NCI-H82 (cell line): ENCODE measurements at places on chromosomes 1 and 21.

DNA sequence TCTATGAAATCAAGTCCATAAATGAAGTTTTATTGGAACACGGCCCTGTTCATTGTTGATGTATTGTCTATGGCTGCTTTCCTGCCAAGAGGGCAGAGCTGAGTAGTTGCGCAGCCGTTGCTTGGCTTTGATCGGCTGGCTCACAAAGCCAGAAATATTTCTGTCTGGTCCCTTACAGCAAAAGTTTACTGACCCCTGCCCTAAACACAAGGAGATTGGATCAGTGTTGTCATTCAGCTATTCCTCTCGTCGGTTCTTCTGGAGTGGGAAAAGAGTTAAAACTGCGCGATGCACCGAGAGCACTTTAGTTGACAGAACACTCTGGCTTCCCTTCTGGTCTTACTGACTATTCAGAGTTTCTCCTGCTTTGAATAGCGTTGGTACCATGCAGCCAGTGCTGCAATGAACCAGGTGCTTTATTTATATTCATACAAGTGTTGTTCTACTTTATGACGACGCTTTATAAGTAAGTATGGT is 868 bp downstream of the ZBTB40 start:
- peak; percentile 69 for DNase-seq

DNA sequence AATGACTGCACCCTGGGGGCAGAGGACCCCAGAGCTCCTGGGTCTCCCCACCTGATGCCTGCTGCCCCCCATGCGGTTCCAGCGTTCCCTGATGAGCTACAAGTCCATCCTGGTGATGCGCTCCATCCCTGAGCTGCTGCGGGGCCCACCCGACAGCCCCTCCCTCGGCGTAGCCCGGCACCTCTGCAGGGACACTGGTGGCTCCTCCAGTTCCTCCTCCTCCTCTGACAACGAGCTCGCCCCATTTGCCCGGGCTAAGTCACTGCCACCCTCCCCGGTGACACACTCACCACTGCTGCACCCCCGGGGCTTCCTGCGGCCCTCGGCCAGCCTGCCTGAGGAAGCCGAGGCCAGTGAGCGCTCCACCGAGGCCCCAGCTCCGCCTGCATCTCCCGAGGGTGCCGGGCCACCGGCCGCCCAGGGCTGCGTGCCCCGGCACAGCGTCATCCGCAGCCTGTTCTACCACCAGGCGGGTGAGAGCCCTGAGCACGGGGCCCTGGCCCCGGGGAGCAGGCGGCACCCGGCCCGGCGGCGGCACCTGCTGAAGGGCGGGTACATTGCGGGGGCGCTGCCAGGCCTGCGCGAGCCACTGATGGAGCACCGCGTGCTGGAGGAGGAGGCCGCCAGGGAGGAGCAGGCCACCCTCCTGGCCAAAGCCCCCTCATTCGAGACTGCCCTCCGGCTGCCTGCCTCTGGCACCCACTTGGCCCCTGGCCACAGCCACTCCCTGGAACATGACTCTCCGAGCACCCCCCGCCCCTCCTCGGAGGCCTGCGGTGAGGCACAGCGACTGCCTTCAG is 35.5 kb downstream of the TRIM11 start:
- no peak for DNase-seq

DNA sequence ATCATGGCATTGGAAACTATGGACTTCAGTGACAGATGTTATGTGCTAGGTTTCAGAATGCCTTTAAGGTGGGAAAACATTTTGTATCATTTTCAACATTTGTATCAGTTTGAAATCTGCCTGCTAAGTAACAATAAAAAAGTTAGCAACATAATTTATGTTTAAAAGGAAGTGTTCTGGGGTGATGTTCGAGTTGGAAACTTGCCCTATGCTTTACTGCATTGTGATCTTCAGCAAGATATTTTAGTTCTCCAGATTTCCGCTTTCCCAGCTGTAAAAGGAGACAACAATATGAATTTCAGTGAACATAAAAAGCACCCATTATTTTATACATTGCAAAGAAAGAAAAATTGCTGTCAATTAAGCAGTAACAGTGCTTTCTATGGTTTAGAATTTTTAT is 187.4 kb downstream of the DISC1 start:
- DNase-seq, result no peak

DNA sequence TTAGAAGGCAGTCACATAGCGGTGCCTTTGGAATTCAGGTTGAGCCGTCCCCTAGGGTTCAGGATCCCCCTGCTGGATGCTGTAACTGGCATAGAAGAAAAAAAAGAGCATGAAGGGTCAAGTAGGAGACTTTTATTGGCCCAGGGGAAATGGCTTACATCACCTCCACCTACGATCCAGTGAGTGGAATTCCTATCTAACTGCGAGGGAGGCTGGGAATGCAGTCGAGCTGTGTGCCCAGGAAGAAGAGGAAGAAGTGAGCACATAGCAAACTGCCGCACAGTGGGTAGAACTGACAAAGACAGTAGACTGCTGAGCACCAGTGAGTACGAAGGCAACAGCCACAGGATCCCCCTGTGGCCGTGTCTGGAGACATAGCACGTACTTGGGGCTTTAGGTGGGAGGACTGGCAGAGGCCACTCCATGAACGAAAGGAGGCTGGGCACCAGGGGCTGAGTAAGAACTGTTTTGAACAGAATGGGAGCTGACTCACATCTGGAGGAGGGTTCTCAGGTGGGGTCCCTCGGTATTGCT is 79.2 kb downstream of the RNF220 start:
- no peak for DNase-seq

DNA sequence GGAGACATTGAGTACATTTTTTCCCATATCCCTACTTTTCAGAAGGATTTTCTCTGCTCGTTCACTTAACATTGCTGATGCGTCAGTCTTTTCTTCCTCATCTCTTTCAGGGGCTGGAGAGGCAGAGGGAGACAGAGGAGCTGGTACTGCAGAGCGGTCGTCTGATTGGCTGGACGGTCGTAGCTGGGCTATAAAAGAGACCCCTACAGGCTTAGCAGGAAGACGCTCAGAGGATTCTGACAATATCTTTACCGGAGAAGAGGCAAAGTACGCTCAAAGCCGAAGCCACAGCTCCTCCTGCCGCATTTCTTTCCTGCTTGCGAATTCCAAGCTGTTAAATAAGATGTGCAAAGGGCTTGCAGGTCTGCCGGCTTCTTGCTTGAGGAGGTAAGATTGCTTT is at the start of gene RGS4:
RGS4 (plus strand) TSS at position 220 of the 400 bp plus-strand sequence; CDS start at position 344, 124 bp downstream.
- peak; percentile 97 for DNase-seq

DNA sequence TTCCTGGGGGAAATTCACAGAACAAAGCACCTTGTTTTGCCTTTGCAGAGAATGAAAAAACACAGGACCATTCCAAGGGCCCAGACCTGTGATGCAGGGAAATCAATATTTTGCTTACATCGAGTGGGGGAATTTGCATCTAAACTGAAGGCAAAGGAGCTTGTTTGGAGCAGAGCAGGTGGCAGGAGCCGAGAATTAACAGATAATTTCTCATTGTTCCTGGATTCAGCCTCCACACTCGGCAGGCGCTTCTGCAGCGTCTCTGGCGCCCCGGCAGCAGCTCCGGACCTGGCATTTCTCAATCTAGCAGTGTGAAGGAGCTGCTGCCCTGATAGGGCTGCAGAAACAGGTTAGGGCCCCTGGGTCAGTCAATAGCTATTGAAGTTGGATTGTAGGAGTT is 2.0 kb upstream of the SYT6 start:
- no peak for DNase-seq

DNA sequence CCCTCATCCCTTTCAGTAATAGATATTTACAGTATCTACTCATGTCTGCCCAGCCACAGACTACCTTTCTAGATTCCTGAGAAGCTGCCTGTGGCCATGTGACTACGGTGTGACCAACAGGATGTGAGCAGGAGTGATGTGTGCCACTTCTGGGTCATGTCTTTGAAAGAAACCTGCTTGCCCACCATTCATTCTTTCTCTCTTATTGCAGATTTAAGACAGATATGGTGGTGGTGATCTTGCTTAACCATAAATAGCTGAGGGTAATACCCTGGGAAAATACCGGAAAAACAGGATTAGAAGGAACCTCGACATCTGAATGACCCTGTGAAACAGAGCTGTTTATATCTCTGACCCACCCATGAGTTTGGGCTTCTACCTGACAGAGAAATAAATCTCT is 41.6 kb upstream of the GUCA2A start:
- no peak for DNase-seq

GRCh38 chr1:151479462-151479861 is 20.2 kb upstream of the POGZ start:
- no peak for DNase-seq

- DNase-seq, result peak; percentile 63
Observed at GRCh38 chr1:1881727-1882126, 9.2 kb downstream of the GNB1 start.

DNA sequence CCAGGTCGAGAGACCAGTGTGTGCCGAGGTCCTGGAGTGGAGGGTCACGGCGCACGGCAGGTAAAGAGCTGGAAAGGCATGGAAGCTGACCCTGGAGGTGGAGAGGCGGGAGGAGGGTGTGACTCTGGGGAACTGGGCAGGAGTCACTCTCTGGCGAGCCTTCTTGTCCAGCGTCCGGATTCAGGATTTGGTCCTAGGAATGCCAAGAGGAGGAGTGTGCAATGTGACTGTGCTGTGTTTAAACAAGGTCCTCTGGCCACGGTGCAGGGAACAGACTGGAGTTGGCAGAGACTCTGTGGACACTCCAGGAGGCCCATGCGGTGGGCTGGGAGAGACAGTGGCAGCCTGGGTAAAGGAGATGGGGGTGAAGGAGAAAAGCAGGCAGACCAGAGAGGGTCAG is 64.2 kb upstream of the CASZ1 start:
- DNase-seq, result no peak

- DNase-seq, result no peak
Observed at GRCh38 chr1:2355373-2356261, 35.7 kb downstream of the MORN1 start.

GRCh38 chr1:19433719-19433998 is 51.7 kb downstream of the CAPZB start:
- DNase-seq, result no peak

GRCh38 chr21:18772897-18773296 is 369.3 kb upstream of the TMPRSS15 start:
- no peak for DNase-seq

DNA sequence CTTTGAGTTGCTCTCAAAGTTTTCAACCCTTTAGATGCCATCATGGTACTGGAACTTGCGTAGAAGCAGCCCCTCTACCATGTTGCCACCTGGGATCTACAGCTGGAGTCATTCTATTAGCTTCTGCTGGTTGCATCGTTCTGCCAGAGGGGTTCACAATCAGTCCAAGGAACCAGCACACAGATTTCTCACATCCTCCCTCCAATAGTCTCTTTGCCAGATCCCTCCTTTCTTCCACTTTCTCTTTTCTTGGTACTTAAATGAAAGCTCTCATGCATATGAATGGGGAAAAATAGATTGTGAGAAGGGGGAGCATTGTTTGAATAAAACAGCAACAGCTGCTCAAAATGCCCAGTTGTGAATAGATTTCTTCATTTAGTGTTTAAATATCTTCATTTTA is 4.2 kb upstream of the C8A start:
- no peak for DNase-seq

DNA sequence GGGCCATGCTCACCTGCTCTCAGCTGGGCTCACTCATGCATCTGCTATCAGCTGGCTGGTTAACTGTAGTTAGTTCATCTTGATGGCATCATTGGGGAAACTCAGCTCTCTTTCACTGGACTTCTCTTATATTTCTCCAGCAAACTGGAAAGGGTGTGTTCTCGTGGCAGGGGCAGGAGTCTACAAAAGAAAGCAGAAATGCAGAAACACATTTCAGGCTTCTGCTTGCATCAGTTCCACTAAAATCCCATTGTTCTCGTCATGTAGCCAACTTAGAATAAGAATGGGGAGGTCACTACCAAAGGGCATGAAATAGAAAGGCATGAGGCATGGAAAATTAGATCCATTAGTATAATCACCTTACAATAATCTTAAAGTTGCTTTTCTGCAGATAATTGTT is 207.3 kb downstream of the NRIP1 start:
- no peak for DNase-seq

- DNase-seq, result peak; percentile 99
Observed at GRCh38 chr1:206634365-206635079, 814 bp upstream of the DYRK3 start.

GRCh38 chr21:35028451-35028978 is 20.6 kb downstream of the RUNX1 start:
- no peak for DNase-seq

- peak; percentile 59 for DNase-seq
Observed at GRCh38 chr1:204074274-204075138, 1.6 kb downstream of the SOX13 start.

DNA sequence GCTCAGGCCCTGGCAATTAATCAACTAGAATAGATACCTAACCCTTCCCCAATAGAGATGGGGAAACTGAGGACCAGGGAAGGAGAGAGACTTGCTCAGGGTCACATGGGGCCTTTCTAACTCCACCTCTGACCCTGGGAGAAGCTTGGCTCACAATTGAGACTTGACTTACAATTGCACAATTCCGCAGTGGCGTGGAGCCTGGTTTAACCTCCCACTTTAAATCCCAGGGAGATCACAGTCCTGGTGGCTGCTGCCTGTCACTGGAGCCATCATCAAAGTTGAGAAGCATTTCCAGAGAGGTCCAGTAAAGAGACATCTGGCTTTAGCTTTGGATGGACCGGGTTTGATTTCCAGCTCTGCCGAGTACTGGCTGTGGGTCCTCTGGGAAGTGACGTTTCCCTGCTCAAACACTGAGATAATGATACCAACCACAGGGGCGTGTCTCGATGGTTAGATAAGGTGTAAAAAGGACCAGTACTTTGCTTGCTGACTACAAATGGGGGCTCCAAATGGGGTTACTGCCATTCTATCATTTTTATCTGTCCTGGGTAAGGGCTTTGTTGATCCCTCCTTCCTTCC is 39.3 kb downstream of the TRIM62 start:
- no peak for DNase-seq

- peak; percentile 98 for DNase-seq
Observed at GRCh38 chr1:165444897-165445370, at the start of gene RXRG. RXRG (minus strand) TSS chr1:165445126; CDS start chr1:165444893, 233 bp downstream.

- peak; percentile 96 for DNase-seq
Observed at GRCh38 chr1:204791453-204792353, 79.0 kb upstream of the NFASC start.

GRCh38 chr1:155305881-155306391 is 2.7 kb upstream of the FDPS start:
- DNase-seq, result no peak

DNA sequence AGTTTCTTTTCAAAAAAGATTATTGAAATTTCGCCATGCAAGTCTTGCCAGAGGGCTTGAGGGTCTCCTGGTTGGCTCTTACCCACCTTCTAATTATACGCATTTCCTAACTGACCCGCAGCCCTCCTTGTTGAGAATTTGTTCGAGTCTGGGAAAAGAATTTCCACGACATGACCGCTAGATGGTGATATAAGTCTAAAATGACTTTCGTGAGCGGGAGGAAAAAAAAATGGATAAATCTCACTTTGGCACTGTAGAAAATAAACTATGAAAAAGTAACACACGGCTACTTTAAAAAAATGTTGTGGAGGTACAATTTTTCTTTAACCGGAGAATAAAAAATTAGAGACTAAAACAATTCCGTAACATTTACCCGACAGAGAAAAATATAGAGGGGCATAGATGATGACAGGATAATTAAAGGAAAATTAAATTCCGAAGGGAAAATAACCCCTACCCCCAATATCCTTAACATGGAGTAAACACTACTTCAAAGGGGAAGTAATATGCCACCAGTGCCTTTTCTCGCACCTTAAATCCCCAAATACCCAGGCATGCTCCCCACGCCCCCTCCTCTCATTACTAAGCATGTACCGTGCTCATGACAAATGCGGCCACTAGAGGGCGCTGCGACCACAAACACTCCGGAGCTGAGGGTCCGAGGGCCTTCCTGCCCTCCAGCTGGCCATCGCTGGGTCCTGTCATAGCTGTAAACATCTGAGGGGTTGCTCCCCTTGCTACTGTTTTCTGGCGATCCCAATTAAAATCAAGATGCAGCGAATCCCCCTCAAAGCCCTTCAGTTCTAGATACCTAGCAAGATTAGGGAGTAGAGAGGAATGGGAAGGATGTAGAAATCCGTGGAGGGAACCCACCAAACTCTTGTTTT is 266.9 kb downstream of the ASTN1 start:
- DNase-seq, result peak; percentile 91
